ENCODE measurements at places on chromosomes 5 and 9.

- no peak for DNase-seq
These were observed 170.5 kb downstream of the EPB41L4A start for GRCh38 chr5:112248623-112249022.

GRCh38 chr9:107276966-107277710 lies 5.9 kb upstream of the RAD23B start:
- DNase-seq = no peak

DNA sequence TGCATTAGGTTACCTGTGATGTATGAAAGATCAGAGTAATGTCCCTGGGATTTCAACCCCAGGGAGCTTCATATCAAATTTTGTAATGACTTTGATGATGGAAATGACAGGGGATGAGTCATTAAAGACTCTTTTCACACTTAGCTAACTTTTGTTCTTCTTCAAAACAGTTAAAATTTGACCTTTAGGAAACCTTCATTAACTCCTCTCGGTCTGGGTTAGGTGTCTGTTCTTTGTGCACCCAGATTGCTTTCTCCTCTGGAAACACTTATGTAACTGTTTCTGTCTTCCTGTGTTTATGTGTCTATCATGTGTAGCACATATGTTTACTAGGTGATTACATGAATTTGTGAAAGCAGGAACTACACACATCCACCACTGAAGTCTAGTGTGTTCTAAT lies 1.6 kb downstream of the SRFBP1 start:
- DNase-seq = no peak

- DNase-seq = no peak
These were observed 64.1 kb downstream of the BARX1 start for GRCh38 chr9:93891050-93891449.

- DNase-seq = no peak
These were observed 38.4 kb downstream of the PRRC1 start for GRCh38 chr5:127555826-127556225.
